ENCODE measurements at places on chromosomes 5 and 9. TPM values are rescaled to one million over a fixed set of nuclear protein-coding genes. Genes with fewer than 3 reads are reported as not detected.

DNA sequence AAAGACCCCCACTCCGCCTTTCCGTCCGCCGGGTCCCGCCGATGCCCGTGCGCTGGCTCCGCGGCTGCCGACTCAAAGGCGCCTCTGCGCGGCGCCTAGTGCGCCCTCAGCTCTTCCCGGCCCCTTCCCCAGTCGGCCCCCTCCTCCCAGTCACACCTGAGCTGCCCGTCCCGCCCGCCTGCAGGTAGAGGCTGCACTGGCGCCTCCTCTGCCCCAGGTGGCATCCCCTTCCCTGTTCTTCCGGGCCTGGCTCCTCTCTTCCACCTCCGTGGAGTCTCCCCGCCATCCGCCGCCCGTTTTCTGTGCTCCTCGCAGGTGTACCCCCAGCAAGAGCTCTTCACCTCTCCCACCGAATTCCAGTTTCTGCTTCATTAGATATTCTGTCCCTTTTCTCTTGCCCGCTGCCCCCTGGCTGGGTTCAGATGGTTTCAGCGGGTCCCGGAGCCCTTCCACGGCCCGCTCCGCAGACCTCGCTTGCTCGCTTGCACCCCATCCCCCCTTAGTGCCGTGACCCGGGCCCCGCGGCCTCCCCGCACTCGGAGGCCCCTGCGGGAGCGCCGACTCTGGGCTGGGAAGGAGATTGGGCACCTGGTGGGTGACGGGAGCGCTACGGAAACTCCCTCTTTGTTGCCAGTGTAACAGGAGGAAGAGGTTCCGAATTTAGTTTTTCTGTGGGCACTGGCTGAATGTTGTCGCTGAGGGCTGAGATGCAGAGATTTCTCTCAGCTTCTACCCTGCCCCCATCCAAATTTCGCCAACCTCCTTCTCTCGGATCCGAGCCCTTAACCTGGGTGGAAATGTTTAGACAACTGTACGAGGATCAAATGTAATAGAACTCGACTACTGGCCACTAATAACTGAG lies 809 bp downstream of the SLC44A1 start:
- peak; percentile 94 for DNase-seq

GRCh38 chr5:74016373-74016772 lies 390.4 kb downstream of the ARHGEF28 start:
- peak; percentile 57 for DNase-seq

GRCh38 chr9:98159790-98160189 lies 32.6 kb downstream of the CORO2A start:
- no peak for DNase-seq

- DNase-seq, result no peak
Measured at GRCh38 chr5:3116366-3116765, 364.9 kb upstream of the IRX2 start.

DNA sequence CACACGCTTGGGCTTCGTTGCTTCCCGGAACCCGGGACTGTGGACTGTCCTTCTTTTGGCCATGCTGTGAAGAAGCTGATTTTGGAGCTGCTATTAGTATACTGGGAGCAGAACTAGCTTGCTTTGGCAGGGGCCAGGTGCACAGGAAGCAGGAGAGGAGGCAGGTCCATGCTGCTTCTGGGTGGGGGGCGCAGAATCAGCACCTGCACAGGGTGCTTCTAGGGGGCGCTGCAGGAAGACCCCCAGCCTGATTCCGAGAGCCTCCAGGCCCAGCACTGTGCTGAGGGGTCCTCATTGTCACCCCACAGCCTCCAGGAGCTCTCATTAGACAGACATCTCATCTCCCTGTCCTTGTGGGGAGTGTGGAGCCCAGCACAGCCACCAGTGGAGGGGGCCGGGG lies 252.6 kb upstream of the IRX4 start:
- no peak for DNase-seq

- DNase-seq, result no peak
Measured at GRCh38 chr9:128762671-128763449, 8.9 kb downstream of the ZER1 start.

DNA sequence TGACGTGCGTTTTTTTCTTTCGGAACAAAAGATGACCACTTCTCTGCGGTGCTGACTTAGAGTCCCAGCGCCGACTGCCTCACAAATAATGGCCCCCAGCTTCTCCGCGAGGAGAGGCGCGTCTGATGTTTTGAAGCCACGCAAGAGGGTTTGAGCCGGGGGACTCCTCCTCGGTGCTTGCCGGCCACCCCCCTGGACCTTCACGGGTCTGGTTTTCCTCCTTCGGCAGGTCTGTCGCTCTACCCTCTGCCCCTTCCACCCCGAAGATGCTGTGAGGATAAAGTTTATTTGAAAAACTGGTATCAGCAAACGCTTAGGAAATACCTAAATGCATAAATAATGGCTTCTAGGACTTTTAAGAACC lies 584 bp downstream of the USP20 start:
- peak; percentile 52 for DNase-seq

DNA sequence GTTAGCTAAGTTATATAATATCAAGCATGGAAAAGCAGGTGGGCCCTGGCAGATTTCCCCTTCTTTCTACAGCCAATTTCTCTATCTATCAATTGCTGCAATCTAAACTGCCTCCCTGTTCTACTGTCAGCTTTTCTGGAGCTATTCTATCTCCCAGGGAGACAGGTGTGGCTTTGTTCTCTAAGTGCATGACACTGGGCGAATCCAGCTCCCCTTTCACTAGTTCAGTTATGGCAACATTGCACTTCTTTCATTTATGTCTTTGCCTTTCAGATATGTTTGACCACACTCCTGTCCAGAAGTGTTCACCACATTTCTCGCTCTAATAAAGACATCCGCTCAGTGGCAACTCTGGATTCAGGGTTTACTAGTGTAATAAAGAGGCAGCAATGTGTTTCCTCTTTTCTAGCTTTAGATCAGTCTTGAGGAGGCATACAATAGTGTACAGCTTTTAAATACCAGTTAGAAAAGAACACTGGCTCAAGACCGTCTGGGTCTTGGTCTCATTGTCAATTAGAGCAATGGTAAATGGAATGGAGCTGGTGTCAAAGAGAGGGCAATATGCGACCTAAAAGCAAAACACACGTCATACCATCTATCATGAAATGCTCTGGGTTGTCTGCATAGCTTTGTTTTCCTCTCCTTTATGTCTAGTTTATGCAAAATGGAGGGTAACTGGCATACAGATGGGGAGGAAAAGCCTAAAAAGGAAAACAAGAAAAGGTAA lies 197.0 kb downstream of the SLF1 start:
- no peak for DNase-seq

DNA sequence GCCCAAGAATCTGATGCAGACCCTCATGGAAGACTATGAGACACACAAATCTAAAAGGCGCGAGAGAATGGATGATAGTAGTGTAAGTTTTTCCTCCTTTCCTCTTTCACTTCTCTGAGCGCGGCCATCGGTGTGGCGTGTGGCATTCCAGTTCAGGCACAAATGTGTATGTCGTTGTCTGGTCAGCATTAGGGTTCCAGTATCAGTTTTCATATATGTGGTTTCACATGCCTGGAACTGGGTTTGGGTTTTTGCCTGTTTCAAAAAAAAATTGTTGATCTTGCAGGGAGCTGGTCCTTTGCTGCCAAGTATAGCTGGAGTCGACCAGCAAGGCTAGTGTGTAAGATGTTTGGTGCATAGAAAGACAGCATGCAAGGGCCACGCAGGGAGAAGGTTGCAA lies 51.5 kb downstream of the C9orf152 start:
- DNase-seq, result no peak

GRCh38 chr5:59484618-59485017 lies 408.9 kb downstream of the PDE4D start:
- no peak for DNase-seq

- DNase-seq, result peak; percentile 13
Measured at GRCh38 chr5:98111686-98112085, 661.8 kb upstream of the RGMB start.

- no peak for DNase-seq
Measured at GRCh38 chr5:135842737-135843136, 8.3 kb downstream of the SLC25A48 start.

DNA sequence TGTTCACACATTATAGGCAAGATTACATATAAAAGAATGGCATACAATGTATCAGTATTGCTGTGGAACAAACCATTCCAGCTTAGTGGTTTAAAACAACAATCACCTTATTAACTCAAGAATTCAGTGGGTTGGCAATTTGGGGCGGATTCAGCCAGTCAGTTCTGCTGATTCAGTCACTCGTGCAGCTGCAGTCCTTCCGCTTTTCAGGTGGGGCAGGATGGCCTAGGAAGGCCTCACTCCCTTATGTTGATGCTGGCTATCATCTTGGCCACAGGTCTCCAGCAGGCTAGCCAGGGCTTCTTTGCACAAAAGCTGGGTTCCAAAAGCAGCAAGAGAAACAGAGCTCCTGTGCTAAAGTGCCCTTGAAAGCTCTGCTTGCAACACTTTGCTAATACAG lies 150.6 kb downstream of the MCTP1 start:
- peak; percentile 32 for DNase-seq

- no peak for DNase-seq
Measured at GRCh38 chr5:16980983-16981382, 44.9 kb upstream of the MYO10 start.

GRCh38 chr5:140707812-140708211 lies 7.6 kb downstream of the ZMAT2 start:
- DNase-seq, result no peak

DNA sequence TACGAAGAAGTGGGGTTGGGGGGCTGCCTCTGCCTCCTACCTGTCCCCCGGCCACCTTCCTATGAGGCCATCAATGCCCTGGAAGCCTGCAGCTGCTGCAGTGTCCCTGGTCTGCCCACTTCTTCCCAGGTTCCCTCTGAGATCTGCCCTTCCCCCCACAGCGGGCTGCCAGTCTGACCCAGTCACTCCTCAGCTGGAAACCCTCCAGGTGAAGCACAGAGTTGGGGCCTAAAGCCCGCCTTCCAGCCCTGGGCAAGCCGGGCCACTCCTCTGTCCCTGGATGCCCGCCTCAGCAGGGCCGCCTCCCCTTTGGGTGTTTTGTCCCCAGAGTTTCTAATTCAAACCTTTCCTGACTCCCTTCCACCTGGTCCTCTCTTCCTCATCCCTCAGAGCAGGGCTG lies 137.0 kb downstream of the RXRA start:
- no peak for DNase-seq

- peak; percentile 85 for DNase-seq
Measured at GRCh38 chr9:12774861-12775678, at the start of gene LURAP1L. TSS of gene LURAP1L (plus strand) at chr9:12775020. CDS start at chr9:12775716, 696 bp downstream.

DNA sequence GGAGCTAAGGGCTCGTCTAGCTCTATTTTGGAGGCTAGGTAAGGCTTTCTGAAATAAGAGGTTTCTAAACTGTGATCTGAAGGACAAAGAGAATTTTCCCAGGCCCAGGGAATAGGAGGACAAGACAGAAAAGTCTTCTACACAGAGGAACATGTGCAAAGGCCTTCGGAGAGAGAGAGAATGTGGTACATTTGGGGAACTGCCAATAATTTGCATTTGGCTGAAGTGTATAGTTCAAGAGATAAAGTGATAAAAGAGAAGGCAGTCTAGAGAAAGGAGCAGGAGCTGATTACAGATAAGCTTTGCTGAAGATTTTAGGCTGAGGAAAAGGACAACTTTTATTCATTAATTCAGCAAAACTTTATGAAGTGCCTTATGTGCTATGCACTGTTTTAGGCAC lies 214.4 kb upstream of the ELL2 start:
- no peak for DNase-seq

DNA sequence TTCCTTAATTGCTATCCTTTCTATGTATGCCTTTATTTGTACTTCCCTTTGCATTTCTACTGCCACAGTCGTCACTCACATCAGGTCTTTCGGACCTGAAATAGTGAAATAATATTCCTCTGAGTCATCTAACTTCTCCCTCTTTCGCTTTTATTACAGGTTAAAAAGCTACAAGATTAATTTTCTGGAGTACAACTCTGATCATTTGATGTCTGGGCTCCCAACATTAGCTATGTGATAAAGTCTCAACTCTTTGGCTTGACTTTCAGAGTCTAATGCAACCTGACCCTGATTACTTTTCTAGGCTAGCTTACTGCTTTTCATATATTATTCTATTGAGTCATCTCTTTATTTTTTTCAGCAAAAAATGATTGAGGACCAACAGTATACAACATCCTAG lies 638.8 kb upstream of the WWC1 start:
- DNase-seq, result no peak

GOLGA2 gene
- 48.4 TPM for total RNA-seq

IGIP gene
- 0.38 TPM for total RNA-seq

UNC13B gene
- 52.1 TPM for total RNA-seq

NR3C1 gene
- 4.6 TPM for total RNA-seq

SPINK13 gene
- total RNA-seq, result not detected

PCDHA4 gene
- 12.5 TPM for total RNA-seq

SPINK4 gene
- total RNA-seq, result not detected
